NCI-H1694 treated with DMSO at 0.1 percent for 48 hours (cell line): ENCODE measurements at places on chromosomes 6 and 20.
A peak's percentile ranks its signal among the peaks of the same experiment; 100 is the strongest.

- peak; percentile 6 for DNase-seq
Observed at GRCh38 chr6:138403324-138403800, 661 bp upstream of the HEBP2 start.

DNA sequence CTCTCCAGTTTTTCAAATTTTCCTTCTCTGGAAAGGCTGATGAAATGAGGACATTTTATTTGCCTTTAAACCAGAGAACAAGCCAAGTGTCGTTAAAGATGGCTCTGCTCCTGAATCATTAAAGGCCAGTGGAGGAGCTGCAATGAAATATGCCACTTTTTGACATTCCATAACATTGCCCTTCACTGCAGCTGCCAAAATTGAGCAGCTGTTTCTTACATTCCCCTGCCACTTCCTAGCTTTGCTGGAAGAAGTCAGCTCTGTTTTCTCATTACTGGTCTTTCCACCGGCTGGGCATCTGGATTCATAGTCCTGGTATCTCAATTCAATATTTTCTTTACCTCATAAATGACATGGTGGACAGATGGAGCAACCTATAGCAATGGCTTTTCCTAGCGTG, 45.5 kb upstream of the NRN1 start:
- no peak for DNase-seq

GRCh38 chr20:46359233-46359751, 47.1 kb downstream of the ELMO2 start:
- DNase-seq = no peak

DNA sequence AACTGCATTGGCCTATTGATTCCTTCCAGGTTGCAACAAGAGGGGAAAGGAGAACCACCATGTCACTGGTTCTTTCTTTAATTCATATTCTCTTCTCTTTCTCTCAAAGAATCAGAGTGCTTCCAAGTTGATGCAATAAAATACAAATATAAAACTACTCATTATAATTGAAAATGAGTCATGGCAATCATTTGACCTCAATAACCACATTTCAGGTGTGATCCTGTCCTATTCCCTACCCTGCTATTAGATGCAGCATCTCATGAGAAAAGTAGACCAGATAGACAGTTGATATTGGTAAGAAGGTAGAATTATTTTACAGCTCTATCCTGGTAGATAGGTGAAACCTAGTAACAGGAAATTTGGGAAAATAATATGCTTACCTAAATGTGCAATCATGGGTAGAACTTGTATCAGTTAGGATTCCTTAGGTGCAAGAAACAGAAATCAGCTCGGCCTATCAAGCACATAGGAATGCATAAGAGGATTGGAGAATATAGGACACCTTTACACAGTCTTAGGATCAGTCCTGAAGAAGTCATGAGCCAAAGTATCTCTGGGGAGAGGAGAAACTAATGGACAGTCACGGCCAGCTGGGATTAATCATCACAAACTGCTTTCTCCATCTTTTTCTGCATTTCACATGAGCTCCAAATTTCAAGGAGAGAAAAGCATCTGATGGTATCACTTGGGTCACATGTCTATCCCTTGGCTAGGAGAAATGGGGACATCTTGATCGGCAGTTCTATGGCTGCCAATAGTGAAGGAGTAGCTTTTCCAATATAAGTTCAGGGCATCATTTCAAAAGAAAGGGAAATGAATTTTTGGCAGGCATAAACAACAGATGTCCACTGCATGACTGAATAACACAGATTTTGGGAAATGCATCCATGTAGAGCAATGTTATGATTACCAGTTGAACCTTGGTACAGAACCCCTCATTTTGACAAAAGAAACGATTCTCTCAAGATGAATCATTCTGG, 19.3 kb upstream of the RNF146 start:
- no peak for DNase-seq

GRCh38 chr6:82842721-82843120, 222.9 kb downstream of the UBE3D start:
- no peak for DNase-seq

DNA sequence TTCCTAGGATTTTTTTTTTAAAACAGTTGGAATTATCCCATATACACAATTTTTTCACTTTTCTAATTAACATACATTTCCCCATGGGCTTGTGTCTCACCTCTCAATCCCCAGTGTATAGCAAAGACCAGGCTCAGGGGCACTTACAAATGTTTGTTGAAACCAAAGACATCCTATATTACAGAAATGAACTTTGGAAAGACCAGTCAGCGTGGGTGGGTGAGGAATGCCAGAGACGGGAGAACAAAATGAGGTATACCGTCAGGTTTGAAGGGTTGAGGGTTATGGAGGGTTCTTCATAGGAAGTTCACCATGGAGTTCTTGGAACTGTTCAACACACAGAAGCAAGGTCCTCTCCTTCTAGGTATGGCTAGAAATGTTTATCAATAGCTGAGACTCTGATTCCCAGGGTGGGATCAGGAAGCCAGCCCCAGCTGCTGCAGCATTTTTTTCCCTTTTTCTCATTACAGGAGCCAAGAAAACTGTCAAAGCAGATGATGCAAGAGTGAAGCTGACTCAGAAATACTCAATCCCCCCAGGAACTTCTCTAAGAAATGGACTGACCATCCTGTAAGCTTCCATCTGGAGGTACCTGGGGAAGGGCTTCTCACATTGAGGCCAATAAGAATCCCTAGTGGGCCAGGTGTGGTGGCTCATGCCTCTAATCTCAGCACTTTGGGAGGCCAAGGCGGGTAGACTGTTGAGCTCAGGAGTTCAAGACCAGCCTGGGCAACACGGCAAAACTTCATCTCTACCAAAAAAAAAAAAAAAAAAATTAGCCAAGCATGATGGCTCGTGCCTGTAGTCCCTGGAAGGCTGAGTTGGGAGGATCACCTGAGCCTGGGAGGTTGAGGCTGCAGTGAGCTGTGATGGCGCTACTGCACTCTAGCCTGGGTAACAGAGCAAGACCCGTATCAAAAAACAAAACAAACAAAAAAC, 15.9 kb upstream of the TBC1D20 start:
- no peak for DNase-seq

- no peak for DNase-seq
Observed at GRCh38 chr6:166779381-166779780, 152.3 kb upstream of the RPS6KA2 start.

DNA sequence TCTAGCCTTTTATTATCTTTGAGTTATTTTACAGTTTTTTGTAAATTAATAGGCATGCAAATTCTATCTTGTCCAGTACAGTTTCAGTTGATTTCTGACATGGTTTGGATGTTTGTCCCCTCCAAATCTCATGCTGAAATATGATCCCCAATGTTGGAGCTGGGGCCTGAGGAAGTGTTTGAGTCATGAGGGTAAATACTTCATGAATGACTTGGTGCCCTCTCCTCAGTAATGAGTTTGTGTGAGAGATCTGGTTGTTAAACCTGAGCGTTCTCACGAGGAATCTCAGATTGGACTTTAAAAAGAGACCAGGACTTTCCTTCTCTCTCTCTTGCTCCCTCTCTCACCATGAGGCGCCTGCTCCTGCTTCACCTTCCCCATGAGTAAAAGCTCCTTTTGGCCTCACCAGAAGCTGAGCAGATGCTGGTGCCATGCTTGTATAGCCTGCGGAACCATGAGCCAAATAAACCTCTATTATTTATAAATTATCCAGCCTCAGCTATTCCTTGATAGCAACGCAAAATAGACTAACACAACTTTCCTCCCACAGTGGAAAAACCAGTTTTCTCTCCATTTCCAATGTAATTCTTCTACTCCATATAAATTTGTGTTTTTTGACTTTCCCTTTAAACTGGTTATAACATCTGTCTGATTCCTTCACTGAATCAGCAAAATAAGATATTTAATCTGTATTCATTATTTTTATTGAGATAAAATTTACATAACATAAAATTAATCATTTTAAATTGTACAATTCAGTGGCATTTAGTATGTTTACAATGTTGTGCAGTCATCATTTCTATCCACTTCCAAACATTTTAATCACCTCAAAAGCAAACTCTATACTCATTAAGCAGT, 78.7 kb upstream of the PRSS16 start:
- no peak for DNase-seq

GRCh38 chr6:164419099-164419498, 890.3 kb downstream of the C6orf118 start:
- DNase-seq = no peak

GRCh38 chr20:3738111-3739053, 5.9 kb downstream of the HSPA12B start:
- DNase-seq = no peak

- DNase-seq = no peak
Observed at GRCh38 chr6:5086294-5086890, 1.3 kb downstream of the PPP1R3G start.

DNA sequence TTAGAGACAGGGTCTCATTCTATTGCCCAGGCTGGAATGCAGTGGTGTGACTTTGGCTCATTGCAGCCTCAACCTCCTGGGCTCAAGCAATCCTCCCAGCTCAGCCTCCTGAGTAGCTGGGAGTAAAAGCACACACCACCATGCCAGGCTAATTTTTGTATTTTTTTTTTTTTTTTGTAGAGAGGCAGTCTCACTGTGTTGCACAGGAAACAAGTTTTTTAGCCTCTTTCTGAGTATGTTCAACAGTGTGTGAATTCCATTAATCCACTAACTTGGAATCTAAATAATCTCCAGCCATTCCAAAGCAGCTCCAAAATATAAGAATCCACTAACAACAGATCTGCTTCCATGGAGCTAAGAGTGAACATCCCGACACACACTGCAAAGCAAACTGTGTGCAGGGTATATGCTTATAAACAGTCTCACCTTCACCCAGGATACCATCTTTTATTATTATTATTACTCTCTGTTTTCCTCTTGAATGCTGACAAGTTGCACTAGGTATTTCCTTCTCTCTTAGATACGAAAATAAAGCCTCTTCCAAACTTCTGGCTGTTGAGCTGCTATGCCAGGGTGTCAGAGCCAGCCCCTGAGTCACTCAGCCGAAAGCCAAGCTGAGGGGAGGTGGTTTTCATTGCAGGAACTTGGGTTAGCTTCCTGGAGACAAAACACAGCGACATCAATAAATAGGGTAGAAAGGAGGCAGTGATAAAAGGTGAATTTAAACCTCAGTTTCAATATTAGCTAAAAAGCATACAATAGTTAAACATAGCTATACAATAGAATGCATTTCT, 264.9 kb downstream of the HIVEP2 start:
- DNase-seq = no peak
